PC-3 (cell line): ENCODE measurements at places on chromosomes 1 and 21. TPM values are rescaled to one million over a fixed set of nuclear protein-coding genes. Genes with fewer than 3 reads are reported as not detected.

GRCh38 chr1:63533931-63534330 lies 10.6 kb downstream of the EFCAB7 start:
- DNase-seq, result no peak

- peak; percentile 85 for DNase-seq
These were observed 12.7 kb upstream of the RAB4A start for GRCh38 chr1:229258031-229258756.

DNA sequence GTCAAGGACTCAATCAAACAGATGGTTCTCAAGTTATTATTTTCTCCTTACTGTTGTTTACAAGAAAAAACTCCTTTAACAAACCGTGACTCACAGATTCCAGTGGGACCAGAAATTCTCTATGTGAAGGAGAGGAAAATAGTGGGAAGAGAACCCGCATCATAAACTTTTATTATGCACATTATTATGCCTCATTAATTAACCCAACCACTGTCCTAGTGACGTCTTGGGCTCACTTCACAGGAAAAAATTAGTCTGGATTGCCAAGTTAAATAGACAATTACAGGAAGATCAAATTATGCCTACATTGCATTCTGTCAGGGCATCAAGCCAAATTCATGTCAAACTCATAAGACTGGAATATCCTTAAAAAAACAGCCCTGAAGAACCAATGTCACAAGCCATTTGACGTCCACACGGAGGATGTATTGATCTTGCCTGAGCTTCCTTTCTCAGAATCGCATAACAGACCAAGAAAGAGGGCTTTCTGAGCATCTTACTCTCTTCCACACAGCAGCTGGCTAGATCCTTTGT lies 347.8 kb downstream of the DUSP10 start:
- DNase-seq, result peak; percentile 86

- peak; percentile 24 for DNase-seq
These were observed 682.2 kb upstream of the ADGRL2 start for GRCh38 chr1:81118550-81118949.

GRCh38 chr1:60990714-60991090 lies 91.7 kb upstream of the NFIA start:
- no peak for DNase-seq

- peak; percentile 31 for DNase-seq
These were observed 16.8 kb downstream of the CNIH3 start for GRCh38 chr1:224632921-224633321.

DNA sequence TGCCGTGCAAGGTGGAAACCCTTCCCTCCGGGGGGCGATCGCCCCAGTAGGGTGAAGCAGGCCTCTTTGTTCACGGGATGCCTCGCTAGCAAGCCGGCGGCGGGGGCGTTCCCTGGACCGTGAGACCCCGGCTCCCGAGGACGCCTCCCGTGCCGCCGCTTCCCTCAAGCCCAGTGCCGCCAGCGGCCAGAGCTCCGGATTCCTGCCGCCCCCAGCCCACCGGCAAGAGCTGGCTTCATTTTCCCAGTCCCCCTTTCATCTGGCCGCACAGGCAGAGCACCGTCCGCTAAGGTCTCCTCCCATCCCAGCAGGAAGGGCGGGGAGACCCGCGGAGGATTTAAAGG lies 16.3 kb downstream of the IER5 start:
- no peak for DNase-seq

- no peak for DNase-seq
These were observed 104.5 kb downstream of the AK5 start for GRCh38 chr1:77386276-77386675.

DNA sequence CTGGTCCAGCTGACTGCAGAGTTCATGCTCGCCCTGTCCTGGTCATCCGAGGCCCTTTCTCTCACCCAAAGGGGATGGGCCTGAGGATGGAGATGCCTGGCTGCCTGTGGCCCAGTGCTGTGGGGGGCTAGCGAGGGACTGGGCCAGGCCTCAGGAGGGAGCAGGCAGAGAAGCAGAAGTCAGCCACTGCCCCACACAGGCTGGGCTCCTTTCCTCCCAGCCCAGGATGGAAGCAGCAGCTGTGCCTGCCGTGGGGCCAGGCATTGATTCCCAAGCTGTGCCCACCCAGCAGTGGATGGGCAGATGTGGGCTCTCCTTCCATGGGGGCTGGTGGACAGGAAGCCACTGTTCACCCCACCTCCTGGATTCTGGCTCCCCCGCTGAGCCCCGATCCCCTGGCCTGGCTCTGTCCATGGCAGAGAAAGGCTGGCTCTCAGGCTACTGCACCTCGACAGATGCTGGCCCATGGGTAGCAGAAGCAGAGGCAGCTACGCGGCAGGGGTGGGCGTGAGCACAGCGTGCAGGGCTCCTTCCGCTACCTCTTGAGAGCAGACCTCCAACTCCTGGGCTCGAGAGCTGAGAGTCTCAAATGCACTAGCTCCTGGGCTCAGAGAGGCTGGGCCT lies 24.6 kb downstream of the RUNX3 start:
- no peak for DNase-seq

DNA sequence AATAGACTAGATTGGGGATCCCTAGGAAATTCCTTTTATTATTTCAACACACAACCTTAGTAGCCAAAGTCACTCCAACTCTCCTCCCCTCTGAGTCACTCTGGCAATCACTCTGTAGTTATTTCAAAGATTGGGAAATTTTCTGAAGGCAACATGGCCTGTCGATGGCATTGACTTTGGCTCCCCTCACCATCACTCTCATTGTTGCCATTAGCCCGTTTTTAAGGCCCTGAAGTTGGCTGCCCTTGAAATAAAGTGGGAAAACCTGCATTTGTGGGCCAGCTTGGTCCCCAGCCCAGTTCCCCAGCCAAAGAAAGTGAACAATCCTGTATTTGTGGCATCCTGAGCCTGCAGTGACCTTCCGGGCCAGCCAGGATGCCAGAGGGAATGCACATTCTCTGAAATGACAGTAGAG lies 52.5 kb downstream of the CDC7 start:
- peak; percentile 42 for DNase-seq

DNA sequence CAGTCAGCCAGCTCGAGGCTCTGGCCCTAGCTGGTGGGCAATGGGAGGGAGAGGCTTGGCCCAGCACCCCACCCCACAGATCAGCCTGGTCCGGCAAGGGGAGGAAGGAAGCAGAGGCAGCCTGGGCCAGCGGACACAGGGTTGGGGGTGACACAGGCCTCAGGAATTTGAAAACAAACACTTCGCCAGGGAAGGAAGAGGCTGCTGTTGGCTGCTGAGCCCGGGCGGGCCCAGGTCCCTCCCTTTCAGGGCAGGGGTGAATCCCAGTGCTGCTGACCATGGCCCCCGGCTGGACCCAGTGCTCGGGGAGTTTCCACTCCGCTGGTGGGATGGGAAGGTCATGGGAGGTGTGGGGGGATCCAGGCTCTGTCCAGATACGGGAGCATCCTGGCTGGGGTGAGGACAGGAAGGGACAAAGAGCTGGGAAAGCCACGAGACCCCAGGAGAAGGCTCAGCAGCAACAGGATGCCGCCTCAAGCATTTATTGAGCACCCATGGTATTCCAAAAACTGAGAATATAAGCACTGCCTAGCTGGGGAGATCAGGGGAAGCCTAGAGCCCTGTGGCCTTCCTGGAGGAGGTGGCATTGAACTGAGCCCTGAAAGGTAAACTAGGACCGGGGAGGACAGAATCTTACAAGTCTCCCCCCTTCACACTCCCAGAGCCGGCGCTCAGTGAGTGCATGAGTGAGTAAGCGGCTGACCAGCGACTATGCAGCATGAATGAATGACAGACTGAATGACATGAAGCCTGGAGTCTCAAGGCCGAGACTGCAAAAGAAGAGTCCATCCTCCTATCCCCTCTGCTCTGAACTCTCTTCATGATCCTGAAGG lies 26.2 kb upstream of the EPHA2 start:
- peak; percentile 94 for DNase-seq

GRCh38 chr1:85326336-85326735 lies 49.9 kb upstream of the BCL10 start:
- no peak for DNase-seq

GRCh38 chr21:35102488-35103371 lies 53.6 kb upstream of the RUNX1 start:
- no peak for DNase-seq

DNA sequence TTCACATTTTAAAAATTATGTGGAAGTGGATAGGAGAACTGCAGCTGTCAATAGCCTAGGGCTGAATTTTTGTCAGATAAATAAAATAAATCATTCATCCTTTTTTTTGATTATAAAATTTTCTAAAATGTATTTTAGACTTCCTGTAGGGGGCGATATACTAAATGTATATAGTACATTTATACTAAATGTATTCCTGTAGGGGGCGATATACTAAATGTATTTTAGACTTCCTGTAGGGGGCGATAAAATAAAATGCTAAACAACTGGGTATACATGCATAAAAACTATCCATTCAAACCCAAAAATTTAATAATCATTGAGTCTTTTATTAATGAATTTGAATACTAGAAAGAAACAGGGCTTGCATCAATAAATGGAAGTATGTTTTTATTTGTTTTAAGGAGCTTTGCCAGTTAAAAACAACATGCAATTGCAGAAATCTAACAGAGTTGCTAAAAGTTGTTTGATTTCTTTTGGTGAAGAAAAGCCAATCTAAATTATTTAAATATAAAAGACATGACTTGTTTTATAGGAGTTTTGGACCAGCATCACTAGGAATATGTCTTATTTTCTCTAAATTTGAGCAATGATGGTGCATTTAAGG lies 31.4 kb downstream of the CLCA1 start:
- DNase-seq, result peak; percentile 63

DNA sequence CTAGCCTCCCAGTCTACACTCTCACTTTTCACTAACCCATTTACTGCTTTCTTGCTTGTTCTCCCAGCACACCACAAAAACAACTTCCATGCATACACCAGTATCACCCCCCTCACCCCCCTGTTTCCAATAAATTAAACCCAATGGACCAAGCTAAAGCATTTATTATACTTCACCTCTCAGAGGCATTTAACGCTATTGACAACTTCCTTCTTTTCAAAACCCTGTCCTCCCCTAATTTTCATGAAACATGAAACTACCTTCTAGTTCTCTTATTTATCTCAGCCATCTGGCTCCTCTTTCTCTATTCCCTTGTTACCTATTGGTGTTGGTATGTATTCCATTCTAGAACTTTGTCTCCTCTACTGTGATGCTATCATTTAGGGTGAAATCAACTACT lies 32.3 kb downstream of the PTPRC start:
- DNase-seq, result no peak

- no peak for DNase-seq
These were observed 40.9 kb upstream of the EPS8L3 start for GRCh38 chr1:109804660-109805059.

DNA sequence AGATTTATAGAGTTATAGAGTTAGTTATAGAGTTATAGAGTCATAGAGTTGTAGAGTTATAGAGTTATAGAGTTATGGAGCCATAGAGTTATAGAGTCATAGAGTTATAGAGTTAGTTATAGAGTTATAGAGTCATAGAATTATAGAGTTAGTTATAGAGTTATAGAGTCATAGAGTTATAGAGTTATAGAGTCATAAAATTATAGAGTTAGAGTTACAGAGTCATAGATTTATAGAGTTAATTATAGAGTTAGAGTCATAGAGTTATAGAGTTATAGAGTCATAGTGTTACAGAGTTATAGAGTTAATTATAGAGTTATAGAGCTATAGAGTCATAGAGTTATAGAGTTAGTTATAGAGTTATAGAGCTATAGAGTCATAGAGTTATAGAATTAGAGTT lies 32.1 kb downstream of the UBASH3A start:
- no peak for DNase-seq

DNA sequence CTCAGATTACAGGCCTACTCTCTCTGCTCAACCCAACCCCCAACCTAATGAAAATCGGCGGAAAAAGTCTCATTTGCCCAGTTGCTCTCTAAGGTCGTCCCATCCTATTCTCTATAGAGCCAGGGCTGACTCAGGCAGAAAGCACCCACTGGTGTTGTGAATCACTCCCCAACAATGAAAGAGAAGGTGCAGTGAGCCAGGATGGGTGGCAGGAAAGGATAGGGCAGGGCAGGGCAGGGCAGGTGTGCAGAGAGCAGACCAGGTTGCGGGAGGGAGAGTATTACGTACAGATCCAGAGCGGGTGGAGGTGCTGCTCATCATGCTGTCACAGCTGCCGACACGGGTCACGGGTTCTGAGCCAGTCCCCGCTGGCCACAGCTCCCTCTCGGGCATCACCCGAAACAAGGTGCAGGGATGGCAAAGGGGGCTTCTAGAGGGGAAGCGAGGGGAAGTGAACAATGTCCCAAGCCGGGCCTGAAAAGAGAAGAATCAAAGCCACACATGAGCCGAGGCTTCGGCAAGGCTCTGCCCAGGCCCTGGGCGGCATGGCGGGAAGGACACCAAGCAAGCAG lies 5.3 kb downstream of the C1orf116 start:
- peak; percentile 100 for DNase-seq

- peak; percentile 10 for DNase-seq
These were observed 260.6 kb downstream of the SMYD3 start for GRCh38 chr1:246246430-246246829.

GRCh38 chr1:67572594-67573221 lies 112.3 kb upstream of the GADD45A start:
- DNase-seq, result peak; percentile 8

- peak; percentile 88 for DNase-seq
These were observed at the start of gene NOC2L for GRCh38 chr1:958823-959730. Gene NOC2L (minus strand): TSS chr1:959256. CDS start chr1:959240, 16 bp downstream.

DNA sequence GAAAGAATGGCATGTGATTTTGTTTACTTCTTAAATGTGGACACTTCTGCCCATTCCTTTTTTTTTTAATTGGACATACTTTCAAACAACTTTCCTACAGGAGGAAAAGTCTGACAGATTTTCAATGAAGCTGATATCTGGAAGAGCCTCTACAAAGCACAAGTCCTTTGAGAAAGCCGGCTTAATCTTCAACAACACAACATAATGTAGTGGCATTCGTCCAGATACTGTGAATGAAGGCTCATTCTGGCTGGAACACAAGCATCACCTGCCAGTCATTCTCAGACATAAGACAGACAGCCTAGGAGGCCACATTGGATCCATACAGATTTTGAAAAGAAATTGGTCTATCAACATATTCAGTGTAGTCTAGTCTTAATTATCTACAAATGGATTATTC lies 4.9 kb downstream of the OTUD7B start:
- no peak for DNase-seq

LAMC2 gene
- total RNA-seq, result 105 and 127 TPM in 2 replicates

ZNF691 gene
- 4.3 and 7.4 TPM in 2 replicates for total RNA-seq

DEDD gene
- total RNA-seq, result 23.4 and 39.2 TPM in 2 replicates

ERG gene
- not detected in 2 replicates for total RNA-seq

CLDN19 gene
- total RNA-seq, result 0.17 TPM in 1 of 2 replicates, not detected in the other

SERPINC1 gene
- total RNA-seq, result not detected in 2 replicates
